NCI-H1092 treated with DMSO at 0.1 percent for 48 hours (cell line): ENCODE measurements at places on chromosomes 16 and 17.

GRCh38 chr16:57723170-57723569 is 12.4 kb upstream of the KATNB1 start:
- DNase-seq: no peak

GRCh38 chr17:48571024-48571818 is 6.9 kb downstream of the HOXB4 start:
- DNase-seq: no peak

GRCh38 chr16:68656751-68657150 is 11.6 kb downstream of the CDH3 start:
- no peak for DNase-seq

DNA sequence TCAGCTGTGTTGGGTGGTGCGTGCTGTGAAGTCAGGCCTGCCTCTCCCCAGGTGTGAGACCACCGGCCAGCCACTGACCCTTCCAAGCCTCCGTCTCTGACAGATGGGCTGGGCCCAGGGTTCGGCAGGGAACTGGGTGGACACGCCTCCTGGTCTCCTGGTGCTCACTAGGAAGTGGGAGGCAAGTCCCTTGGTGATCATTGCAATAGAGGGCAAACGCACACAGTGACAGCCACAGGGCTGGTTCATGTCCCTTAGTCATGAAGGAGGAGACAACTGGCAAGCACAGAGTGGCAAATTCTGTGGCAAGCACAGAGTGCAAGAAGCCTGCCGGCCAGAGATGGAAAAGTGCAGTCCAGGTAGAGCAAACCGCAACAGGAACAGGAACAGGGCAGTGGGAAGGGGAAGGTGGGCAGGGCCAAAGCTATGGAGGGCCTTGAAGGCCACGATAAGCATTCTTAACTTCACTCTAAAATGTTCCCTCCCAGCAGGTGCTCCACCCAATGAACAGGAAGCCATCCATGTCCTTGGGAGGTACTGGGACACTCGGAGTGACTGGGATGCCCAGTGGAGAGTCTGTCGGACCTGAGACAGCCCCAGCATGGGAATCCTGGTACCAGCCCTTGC is 21.9 kb downstream of the USP7 start:
- no peak for DNase-seq

DNA sequence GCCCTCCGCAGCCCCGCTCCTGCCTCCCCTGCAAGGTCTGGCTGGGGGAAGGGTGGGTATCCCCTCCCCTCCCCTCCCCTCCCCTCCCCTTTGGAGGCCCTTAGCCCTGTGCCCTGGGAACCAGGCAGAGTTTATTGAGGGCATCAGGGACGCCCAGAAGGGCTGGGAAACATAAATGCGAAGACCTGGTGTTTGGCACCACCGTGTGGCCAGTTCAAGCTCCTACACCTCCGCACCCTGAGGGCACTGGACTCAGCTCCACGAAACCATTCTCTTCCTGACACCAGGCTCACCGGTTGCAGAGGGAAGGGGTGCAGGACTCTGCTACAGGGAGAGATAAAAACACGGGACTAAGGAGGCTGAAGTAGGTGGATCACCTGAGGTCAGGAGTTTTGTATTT is 1.0 kb upstream of the AIPL1 start:
- peak; percentile 31 for DNase-seq

DNA sequence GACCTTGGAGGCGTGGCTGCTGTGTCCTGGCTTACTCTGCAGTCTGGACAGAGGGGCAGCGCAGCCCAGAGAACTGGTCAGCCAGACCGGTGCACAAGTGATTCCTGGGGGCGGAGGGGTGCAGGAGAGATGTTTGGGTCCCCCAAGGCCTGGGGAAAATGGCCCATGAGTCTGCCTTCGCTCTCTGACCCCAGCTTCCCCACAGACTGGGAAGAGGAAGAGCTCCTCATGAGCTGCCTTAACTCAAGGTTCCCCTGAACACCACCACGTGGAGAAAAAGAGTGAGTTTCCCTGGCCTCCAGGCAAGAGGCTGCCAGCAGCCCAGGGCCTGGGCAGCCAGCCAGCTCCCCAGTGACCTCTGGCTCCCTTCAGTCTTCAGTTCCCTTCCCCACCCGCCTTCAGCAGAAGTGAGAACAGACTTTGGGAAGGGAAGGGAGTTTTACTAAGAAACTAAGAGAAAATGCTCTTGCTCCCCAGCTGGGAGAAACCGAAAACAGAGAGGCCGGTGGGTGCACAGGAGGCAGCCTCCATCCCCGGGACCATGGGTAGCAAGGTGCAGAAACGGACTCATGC is 2.0 kb upstream of the C17orf99 start:
- peak; percentile 9 for DNase-seq

DNA sequence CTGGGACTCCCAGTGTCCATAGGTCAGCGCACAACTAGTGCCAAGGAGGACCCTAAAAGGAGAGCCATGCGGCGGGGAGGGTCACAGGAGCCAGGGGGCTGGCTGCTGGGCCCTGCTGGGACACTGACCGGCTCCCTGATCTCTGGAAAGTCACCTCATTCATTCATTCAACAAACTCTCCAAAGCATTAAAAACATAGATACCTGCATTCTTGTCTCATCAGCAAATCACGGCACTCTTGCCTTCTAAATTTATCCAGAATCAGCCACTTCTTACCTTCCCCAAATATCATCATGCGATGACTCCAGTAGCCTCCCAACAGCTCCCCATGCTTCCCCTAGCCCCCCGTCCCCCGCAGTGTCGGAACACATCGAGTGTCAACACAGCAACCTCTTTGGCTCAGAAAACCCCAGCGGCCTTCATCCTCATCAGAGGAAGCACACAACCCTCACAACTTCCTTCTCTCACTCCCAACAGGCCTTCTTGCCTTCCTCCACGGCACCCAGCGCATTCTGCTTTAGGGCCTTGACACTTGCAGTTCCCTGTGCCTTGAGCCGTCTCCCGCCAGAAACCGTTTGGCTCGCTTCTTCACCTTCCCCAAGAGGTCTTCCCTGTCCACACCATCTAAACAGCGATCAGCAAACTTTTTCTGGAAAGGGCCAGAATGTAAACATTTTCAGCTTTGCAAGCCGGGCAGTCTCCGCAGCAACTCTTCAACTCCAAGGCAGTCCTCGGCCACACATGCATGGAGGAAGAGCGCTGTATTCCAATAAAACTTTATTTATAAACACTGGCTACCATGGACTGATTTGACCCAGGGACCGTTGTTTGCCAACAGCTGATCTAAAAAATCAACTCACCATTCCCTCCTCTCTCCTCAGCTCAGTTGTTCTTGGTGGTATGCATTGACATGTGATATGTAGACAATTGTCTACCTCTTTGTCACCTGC is 119.5 kb upstream of the TNRC6C start:
- no peak for DNase-seq

GRCh38 chr17:82346342-82347300 is 12.4 kb upstream of the TEX19 start:
- no peak for DNase-seq

DNA sequence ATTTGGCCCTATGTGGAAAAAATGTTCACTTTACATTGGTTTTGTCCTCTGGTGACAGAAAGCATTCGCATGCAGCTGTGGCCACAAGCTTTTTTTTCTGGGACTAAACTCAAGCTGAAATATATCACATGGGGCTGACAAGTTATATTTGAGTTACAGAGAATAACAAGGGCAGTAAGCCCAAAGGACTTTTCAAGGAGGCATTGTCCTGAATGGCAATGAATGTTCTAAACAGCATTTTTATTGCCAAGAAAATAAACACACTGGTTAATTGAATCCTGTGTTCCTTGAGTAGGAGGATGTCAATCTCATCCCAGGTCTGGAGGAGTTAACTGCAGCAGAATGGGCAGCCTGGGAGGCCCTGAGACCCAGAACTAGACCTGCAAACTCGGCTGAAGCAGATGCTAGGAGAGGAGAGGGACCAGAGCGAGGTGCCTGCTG is 114.5 kb downstream of the COPRS start:
- no peak for DNase-seq

GRCh38 chr17:48153691-48154358 is 46.3 kb downstream of the SNX11 start:
- DNase-seq: peak; percentile 90

- no peak for DNase-seq
These were observed 2.6 kb downstream of the SLC16A6 start for GRCh38 chr17:68288375-68288774.

DNA sequence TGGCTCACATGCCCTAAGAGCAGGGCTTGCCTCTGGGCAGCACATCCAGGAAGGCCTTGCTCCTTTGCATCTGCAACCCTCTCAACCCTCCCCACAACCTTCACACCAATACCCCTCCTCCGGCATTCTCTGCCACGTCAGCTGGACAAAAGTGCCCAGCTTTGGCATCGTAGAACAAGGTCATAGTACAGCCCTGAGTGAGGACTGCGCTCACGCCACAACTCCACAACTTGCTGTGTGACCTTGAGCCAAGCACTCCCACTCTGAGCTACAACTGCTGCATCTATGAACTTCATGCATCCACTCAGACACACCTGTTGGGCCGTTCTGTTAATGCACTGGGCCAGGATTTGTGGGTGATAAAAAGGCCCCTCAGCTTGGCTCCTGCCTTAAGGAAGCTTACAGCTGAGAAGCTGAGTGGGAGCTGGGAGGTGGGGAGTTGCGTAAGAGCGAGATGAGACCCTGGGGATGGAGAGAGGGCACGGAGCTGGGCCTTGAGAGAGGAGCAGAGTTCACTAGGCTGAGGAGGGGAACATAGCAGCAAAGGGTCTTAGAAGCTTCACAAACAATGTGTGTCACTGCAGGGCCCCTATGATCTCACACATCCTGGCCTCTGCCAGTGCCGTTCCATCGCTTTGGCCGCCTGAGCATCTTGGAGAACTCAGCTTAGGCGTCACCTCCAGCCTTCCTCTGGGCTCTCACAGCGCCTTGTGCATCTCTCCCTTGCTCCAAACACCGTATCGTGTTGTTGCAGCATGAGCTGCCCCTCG is 8.6 kb upstream of the MRC2 start:
- no peak for DNase-seq

DNA sequence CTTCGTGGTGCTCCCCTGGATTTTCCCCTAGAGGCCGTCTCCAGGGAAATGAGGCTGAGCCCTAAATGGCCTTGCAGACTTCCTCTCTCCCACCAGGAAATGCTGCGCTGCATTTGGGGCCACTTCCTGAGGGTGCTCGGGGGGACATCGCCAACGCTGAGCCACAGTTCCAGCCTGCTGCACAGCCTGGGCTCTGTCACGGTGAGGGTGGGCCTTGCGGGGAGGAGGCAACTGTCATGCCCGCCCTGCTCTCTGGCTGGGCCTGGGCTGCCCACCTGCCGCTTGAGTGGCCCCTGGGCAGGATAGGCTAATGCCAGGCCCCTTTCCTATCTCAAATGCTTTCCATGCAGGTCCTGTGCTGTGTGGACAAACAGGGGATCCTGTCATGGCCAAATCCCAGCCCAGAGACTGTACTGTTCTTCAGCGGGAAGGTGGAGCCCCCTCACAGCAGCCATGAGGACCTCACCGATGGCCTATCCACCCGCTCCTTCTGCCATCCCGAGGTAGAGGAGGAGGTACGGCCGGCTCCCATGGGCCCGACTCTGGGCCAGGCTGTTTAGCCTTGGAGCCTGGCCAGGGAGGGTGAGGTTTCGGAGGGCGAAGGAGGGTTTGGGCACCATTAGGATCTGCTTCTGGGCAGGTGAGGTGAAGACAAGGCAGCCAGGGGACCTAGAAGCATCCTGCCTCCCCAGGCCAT is 24.2 kb downstream of the CASKIN2 start:
- no peak for DNase-seq

DNA sequence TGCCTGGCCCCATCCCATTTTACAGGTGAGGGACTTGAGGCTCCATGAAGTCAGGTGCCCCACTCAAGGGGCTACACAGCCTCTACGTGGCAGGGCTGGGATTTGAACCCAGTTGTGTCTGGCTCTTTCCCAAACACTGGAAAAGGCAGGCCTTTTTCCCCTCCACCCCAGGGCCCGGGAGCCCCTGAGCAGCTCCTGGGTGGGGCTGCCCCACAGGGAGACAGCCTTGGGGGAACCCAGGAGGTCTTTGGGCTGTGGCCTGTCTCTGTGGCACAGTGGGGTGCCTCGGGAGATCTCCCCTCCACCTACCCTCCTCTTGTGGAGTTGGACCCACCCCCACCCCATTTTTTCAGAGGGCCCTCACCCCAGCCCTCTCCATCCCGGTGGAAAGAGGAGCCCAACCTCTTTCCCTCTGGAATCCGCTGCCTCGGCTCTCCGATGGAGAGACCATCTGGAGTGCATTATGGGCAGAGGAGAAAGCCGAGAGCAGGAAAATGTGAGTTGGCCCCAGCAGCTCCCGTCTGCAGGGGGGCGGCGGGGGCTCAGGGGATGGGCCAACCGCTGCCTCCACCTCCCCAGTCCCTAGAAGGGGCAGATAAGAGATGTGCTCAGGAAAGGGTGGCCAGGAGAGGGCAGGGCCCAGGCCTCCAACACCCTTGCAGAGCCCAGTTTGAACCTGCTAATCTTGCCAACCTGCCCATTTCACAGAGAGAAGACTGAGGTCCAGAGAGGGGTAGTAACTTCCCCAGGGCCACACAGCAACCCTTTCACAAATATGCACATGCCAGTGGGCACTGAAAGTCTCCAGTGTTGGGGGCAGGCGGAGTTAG is 15.4 kb upstream of the TMEM92 start:
- no peak for DNase-seq

- no peak for DNase-seq
These were observed 25.7 kb downstream of the BAHCC1 start for GRCh38 chr17:81420769-81421462.
